ENCODE measurements at places on chromosomes 7 and 10. TPM values are rescaled to one million over a fixed set of nuclear protein-coding genes. Genes with fewer than 3 reads are reported as not detected.
A peak's percentile ranks its signal among the peaks of the same experiment; 100 is the strongest.

The ST8SIA6 gene
- total RNA-seq = 0.64 TPM

GRCh38 chr7:1884583-1885350, 214.7 kb downstream of the ELFN1 start:
- DNase-seq = no peak

The NEURL1 gene
- total RNA-seq = 0.95 TPM

- DNase-seq = peak; percentile 63
Measured at GRCh38 chr7:130831817-130832481, 97.9 kb upstream of the KLF14 start.

- peak; percentile 22 for DNase-seq
Measured at GRCh38 chr10:29239569-29240472, 49.0 kb upstream of the LYZL1 start.

DNA sequence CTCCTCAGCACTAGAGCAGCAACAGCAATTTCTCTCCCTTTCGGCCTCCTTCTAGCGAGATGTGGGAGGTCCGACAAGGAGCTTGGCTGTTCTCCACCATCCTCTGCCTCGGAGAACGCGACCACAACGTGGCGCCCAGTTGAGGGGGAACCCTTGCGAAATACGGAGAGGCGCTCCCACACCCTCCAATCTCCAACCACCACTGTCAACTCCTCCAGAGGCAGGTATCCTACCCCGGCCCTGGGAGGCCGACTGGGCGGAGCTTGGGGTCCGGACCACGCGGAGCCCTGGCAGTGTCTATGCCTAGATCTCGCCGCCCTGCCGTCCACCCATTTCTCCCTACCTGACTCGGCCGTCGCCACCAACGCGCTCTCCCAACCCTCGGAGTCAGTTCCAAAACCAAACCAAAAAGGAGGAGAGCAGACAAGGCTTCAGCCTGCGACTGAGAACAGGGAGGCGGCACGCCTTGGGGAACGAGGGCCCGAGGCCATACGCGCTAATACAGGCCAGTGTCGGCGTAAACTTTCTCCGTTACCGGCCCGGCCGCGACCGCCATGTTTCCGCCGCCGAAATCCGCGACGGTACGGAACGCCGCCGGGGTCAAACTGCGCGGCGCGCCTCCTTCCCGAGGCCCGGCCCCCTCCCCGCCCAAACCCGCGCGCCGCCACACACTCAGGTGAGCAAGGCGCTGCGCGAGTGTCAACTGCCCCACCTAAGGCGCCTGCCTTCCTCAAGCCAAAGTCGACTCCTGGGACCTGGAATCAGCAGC, at the start of gene TMEM168:
TSS of gene TMEM168 (minus strand) at position 577 of the 769 bp plus-strand sequence. CDS start 5,568 bp downstream, outside the sequence.
- peak; percentile 66 for DNase-seq

DNA sequence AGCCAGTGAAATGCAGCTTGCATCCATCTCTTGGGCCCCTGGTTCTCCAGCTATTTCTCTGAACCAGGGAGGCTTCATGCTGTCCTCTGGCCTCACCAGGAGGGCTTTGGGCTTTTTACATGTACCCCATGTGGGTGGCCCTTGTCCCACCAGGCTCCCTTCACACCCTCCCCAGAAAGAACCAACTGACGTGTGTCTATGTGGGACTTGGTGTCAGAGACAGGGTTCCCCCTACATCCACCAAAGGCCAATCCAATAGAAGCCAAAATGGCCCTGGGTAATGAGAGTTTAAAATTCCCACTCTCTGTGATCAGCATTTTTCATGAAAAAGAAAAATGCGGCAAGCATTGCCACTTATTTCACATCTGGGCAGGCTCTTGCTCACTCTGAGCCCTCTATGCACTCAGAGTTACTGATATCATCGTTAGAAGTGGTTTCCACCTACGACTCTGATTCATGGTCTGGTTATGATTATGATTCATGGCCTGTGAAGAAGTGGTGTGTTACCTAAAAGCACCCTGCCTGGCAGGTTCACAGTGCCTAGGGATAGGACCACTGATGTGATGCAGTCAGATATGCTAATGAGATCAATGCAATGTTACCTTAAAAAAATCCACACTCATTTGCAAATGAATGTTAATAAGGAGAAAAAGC, 133.5 kb downstream of the BUB3 start:
- DNase-seq = no peak

The NXPH1 gene
- not detected for total RNA-seq

DNA sequence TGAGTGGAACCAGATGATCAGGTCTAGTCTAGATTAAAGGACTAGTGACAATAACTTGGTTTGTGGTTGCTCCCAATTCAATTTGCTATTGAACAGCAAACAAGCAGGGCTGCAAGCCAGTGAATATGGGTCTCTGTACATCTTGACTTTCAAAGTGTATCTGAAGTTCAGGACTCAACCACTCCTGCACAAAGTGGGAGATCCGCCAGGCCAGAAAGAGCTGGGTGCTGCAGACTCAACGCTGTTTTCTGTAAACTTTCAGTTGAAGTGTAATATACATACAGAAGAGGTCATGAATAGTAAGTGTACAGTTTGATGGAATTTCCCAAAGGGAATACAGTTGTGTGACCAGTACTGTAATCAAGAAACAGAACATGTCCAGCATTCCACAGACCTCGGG, 416.6 kb downstream of the RPS24 start:
- no peak for DNase-seq

Data from G401 (cell line).